ENCODE measurements at places on chromosomes 12 and 14.

DNA sequence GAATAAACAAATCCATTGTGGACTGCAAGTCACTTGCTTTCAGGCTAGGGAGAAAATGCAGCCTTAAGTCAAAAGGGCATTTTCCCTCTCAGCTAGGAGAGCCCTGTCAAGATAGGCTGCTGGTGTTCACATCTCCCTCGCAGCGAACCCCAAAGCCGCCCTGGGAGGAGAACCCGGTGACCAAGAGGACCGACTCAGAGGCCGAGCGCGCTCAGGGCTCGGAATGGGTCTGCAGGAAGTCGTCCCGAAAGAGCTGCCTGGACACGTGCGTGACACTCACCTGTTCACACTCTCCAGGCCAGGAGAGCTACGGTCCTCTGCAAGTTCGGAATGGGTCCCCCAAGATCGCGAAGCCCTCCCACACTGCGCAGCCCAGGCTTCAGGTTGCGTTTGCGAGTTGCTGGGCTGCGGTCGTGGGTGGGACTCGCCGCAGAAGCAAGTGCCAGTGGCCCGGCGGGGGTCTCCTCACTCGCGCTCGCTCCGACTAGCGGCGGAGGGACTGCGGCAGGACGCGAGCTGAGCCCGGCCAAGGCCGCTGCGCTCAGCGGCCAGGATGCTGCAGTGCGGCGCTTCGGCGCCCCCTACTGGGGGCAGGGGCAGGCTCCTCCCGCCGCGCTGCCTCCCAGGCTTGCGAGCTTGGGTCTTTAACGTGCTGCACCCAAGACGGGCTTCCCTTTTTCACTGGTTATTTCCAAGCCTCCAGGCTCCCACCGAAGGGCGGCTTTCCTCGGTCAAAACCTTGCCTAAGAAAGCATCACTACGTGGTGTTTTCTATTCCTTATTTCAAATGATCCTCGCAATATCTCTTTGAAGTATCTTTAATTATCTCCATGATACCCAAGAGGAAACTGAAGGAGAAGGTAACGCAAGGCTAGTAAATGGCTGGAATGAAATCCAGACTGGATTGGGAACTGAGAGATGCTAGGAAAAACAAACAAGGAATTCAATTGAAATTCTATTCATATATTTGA, at the start of gene RERG:
Gene RERG (minus strand): TSS at position 503 of the 971 bp plus-strand sequence. CDS start 3,928 bp downstream, outside the sequence.
- DNase-seq: peak; percentile 86

DNA sequence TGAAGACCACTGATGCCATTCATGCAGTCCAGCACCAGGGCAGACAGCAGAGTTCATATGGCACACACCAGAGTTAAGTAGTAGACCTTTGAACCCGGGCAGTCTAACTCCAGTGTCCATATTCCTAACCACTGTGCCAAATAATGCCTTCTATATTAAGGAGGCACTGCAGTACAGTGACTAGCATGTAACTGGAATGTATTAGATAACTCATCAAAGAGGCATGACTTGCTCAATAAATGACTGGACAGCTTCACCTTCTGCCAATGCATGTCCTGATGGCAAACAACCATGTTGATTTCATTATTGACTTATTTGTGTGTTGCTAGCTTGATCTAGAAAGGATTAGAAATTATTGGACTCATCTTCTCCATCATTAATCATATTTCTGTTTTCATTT, 40.2 kb downstream of the DACT1 start:
- DNase-seq: no peak

DNA sequence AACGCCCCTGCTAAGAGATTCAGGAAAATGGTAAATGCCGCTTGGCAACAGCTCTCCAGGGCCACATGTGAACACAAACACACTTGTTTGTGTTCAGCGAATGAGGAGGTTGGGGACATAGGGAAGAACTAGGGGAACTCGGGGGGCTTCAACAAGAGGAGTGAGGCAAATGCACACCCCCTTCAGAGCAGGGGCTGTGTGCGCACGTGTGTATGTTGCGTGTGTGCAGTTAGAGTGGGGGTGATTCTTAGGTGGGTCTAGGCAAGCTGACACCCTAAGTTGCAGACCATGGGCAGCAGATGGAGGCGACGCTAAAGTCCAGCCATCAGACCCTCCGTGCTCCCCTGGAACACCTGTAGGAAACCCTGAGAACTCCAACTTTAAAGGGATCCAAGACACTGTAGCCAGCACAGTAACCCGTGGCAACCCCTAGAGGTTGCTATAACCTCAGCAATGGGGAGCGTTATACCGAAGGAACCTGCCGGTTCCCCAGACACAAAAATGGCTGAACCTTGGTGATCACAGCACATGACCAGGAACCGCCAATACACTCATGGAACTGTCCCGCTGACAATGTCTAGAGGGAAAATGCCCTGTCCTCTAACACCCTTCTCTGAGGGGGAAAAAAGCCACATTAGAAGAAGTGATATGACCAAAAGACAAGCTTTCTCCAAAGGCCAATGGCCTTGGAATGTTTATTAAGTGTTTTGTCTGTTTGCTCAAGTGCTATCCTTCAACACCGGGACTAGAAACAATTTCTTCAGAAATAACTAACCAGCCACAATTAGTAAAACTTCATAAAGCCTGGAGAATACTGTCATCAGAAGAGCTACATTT, 86.5 kb upstream of the CEP83 start:
- DNase-seq: peak; percentile 88

DNA sequence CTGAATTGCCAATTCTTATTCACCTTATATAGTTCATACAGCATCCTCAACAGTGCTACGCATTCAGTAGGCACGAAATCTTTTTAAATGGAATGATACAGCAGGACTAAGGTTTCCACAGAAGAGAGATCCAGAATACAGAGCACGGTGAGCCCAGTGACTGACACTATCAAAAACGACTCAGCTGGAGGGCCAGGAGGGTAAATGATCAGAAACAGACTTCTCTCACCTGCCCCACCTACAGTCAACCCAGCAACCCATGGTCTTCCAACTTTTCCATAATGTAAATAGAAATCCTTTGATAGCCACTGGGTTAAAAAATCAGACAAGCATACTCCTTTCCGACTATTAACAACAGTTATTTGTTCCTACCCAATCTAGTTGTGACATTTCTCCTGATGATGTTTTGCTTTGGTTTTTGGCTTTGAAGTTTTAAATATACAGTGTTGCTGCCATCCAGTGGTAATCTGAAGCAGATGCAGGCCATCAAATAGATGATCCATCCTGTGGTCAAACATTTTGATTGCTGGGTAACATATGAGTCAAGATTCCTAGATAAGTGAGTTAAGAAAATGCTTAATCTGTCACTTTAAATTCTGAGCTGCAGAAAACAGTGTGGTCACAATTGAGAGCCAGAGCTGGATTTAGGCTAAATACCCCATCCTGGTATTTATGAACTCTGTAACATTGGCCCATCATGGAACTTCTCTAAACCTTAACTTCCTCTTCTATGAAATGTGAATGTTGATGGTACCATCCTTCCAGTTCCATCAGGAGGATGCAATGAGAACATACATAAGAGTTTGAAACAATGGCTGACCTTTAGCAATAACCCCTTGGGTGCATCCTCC, 42.0 kb downstream of the GPHB5 start:
- DNase-seq: peak; percentile 76

GRCh38 chr14:68711561-68712309, 81.1 kb downstream of the ZFP36L1 start:
- no peak for DNase-seq

Data from choroid plexus epithelial cell (primary cell).